Nephron progenitor cell (in vitro differentiated cells): ENCODE measurements at places on chromosomes 12 and 14.

DNA sequence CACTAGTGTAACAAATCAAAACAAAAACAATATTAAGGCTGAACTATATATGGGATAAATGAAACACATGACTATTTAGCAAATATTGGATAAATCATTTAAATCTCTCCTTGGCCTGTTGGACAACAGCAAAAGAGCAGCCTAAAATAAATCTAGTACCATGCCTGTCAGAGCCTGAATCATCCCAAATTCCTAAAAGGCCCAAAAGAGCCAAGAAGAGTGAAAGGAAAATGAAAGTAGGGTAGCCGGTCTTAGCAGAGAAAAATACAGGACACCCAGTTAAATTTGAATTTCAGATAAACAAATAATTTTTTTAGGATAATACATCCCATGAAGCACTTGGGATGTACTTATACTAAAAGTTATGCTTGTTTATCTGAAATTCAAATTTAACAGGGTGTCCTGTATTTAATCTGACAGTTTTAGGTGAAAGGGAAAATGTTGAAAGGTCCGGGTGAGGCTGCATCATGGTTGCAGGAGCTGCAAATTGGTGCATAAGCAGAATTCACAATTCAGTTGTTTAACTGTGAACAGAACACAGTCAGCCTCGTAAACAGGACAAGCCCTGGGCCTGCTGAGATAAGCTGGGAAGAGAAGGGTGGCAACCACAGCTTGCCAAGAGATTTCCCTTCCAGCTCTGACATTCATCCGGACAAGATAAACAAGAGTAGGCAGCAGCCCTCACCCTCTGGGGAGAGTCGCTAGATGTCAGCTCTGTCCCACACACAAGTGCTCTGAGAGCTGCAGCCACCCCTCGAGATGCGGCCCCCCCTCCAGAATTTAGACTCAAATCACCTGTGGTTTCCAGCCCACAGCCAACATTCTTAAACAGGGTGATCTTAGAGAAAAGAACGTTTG lies 30.3 kb downstream of the DMAC2L start:
- DNase-seq, result peak; percentile 30

DNA sequence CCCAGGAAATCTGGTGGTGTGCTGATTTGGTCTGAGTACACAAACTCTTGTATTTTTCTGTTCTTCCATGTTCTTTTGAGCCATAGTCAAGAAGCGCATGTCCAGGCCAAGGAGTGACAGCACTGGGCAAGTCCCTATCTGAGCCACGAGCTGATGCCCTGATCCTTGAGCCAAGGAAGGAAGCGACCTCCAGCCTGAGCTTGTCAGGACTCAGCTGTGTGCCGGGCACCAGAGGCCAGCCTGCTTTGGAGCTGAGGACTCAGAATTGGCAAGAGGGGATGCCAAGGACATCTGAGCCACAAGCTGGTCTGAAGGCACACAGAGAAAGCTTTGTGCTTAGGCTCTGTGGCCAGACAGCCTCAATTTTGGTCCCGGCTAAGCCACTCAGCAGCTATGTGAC lies 52.6 kb downstream of the GALNT16 start:
- no peak for DNase-seq

DNA sequence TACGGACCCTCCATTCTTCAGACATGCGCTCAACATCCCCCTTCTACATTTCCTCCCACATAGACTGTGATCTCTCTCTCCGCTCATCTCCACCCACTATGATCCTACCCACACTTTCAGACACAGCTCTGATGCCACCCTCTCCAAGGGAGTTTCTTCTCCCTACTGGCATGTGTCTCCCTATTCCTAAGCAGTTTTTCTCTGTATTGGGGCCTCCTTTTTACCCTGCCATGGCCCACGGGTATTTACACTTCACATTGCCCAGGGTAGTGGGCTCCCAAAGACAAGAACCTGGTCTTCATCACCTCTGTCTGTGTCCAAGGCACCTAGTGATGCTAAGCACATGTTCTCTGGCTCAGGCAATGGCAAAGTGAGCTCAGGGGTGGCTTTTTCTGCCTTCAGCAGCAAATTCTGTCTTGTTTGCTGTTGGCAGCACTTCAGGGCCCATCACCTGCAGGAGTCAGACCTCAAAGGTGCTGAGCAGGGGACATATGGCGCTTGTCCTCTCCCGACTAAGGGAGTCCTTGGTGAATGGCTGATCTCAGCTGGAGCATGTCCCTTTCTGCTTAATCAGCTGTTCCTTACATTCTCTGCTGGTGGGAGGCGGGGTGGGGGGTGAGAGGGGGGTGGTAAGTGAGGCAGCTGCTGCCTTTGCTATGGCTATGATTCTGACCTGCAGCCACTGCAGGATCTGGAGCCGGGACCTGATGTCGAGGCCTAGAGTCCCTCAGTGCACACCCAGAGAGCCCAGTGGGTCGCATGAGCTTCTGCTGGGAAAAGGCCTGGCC lies 256.8 kb downstream of the PCNX1 start:
- DNase-seq, result no peak

DNA sequence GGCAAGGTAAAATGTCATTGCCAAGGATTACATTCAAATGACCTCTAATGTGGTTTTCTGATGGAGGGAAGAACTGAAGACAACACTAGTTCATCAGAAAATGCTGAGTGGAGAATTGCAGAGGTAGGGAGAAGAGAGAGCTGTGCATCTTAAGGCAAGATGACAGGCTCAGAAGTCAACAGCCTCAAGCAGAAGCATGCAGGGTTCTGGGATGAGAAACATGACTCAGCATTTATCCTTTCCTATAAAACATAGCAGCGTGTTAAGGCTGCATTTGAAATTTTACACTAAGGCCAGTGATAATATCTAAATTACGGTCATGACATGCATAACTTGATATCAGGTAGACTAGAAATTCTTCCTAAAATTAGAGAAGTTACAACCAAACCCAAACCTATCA lies 53.7 kb upstream of the DYRK2 start:
- no peak for DNase-seq
